Neural progenitor cell (in vitro differentiated cells): ENCODE measurements at places on chromosomes 7 and 10.
A peak's percentile ranks its signal among the peaks of the same experiment; 100 is the strongest.

- no peak for DNase-seq
Measured at GRCh38 chr10:77801474-77802161, 124.9 kb downstream of the DLG5 start.

DNA sequence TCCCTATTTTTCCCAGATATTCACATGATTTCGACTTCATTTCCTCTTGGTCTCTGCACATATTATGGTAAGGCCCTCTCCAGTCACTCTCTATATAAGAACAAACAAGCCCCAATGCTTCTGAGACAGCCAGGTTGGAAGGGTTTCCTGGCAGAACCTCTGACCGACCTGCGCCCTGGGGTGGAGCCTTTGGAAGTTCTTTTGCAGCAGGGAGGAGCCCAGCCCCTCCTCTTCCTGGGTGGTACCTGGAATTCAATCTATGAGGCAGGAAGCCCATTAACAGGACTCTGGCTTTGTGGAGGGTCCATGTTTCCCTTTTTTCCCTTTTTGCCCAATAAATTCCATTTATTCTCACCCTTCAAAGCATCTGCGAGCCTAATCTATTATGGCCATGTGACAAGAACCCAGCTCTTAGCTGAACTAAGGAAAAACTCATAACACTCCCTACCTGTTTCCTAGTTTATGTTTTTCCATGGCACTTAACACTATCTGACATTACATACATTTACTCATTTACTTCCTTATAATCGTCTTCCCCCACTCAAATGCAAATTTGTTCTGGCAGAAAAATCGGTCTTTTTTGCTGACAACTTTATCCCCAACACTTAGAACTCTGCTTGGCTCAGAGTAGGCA lies 92.5 kb upstream of the FRMD4A start:
- DNase-seq: no peak

DNA sequence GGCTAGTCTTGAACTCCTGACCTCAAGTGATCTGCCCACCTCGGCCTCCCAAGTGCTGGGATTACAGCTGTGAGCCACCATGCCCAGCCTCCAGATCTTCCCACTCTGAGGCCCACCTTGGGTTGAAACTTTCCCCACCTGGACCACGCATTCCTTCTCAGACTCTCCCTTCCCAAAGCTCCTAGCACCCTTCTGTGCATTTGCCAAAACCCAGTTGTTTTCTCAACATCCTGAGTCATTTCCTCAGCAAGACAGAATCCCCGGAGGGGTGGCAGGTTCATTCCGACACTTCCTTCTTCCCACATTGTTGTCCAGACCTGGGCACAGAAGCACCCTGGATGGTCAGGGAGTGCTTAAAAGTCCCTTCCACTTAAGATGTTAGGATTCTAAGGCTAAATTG lies 28.9 kb downstream of the BAG3 start:
- DNase-seq: no peak

DNA sequence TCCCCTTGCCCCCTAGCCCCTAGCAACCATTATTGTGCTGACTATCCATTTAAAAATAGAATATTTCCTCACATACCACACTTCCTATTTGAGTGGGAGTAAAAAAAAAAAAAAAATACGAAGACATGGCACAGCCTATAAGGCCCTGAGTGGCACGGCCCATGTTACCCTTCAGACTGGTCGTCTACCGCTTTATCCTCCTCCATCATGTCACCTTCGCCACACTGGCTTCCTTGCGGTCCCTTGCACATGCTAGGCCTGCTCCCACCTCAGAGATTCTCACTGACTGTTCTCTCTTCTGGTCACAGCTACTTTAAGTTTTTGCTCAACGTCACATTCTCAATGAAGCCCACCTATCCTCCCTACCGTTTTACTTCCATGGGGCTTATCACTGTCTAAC lies 130.3 kb downstream of the ATE1 start:
- no peak for DNase-seq

DNA sequence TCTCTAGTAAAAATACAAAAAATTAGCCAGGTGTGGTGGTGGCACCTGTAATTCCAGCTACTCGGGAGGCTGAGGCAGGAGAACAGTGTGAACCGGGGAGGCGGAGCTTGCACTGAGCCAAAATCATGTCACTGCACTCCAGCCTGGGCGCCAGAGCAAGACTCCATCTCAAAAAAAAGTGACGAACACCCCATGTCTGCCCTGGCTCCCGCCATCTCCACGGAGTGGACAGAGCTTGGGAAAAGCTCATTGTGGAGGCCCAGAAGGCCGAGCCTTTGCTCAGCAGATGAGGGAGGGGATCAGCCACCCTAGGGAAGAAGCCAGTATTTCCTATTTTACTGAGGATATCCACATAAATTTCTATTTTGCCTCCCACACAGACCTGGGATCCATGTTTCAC lies 136.8 kb downstream of the DIP2C start:
- no peak for DNase-seq

- DNase-seq: no peak
Measured at GRCh38 chr10:122121059-122121458, 132.1 kb downstream of the TACC2 start.

GRCh38 chr10:133030126-133030525 lies 57.6 kb upstream of the ADGRA1 start:
- no peak for DNase-seq

DNA sequence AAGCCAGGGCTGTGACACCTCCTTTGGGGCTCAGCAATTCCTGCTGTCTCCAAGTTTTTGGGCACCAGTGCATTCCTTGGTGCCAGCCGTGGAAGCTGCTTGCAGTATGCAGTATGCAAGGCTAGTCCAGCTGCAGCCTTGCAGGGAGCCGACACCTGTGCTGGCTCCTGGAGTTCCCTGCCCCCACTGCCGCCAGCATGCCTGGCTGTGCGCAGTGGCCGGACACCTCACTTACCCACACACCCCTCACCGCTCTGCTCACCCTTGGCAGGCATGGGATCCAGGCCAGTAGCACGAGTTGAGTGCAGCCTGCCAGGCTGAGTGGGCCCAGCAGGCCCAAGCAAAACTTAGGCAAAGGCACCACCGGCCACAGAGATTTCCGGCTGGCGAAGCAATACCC lies 77.4 kb downstream of the SAMD9 start:
- no peak for DNase-seq

- DNase-seq: no peak
Measured at GRCh38 chr10:44587488-44588318, 202.8 kb upstream of the CXCL12 start.

- no peak for DNase-seq
Measured at GRCh38 chr7:28458732-28459131, 46.4 kb downstream of the CREB5 start.

- peak; percentile 40 for DNase-seq
Measured at GRCh38 chr10:70324339-70324861, 40.6 kb upstream of the NPFFR1 start.

- no peak for DNase-seq
Measured at GRCh38 chr7:155618708-155619633, 25.5 kb upstream of the RBM33 start.

- DNase-seq: no peak
Measured at GRCh38 chr7:81882086-81882485, 112.2 kb upstream of the HGF start.
